ENCODE measurements at places on chromosomes 1 and 21. TPM values are rescaled to one million over a fixed set of nuclear protein-coding genes. Genes with fewer than 3 reads are reported as not detected.

LHX4 gene
- not detected for total RNA-seq

GRCh38 chr1:224696891-224697765 lies 81.0 kb downstream of the CNIH3 start:
- no peak for ATAC-seq

PLA2G2D gene
- total RNA-seq = not detected

TNFRSF18 gene
- not detected for total RNA-seq

- ATAC-seq = no peak
Measured at GRCh38 chr1:1833916-1834325, 55.7 kb upstream of the NADK start.

DNA sequence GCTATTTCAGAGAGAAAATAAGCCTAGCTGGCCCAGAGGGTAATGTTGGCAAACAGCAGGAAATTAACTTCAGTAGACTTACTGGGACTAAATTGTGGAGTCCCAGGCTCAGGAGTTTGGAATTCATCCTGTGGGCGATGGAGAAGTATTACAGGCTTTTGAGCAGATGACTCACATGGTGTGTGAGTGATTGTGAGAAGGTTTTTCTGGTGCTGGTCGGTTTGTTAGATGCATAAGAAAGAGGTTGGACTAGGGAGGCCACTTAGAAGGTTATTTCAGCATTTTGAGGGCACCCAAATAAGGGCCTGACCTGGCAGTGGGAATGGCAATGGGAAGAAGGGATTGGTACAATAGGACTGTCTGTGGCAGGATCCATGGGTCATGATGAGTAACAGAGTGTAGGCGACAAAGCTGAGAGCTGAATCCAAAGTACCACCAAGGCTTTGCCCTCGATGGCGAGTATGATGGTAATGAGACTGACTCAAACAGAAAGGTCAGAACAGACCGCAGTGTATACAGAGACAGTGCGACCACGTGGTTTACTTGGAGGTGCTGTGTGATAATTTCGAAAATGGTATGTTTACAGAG lies 69.2 kb upstream of the KIF26B start:
- no peak for ATAC-seq

- ATAC-seq = no peak
Measured at GRCh38 chr1:116483481-116484309, 87.1 kb downstream of the CD58 start.

- no peak for ATAC-seq
Measured at GRCh38 chr1:20956272-20956671, 169.2 kb upstream of the HP1BP3 start.

DNA sequence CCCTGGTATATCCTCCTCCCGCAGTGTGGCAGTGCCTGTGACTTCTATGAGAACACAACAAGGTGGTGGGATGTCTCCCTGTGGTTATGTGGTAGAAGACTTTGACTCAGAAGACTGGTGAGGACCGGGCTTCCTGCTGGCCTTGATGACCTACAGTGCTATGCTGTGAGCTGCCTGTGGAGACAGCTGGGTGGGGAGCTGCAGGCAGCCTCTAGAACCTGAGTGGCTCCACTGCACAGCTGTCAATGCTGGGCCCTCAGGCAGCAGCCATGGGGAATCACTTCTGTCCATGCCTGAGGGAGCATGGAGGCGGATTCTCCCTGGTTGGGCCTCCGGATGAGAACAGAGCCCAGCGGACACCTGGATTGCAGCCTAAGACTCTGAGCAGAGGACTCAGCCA lies 14.9 kb downstream of the SLC1A7 start:
- no peak for ATAC-seq

GRCh38 chr1:26959722-26960624 lies at the start of gene KDF1:
Gene KDF1 (minus strand): TSS chr1:26960468. CDS start chr1:26952380, 8,088 bp downstream.
- no peak for ATAC-seq

RXRG gene
- total RNA-seq = 6.4 TPM

OR2L5 gene
- not detected for total RNA-seq

- ATAC-seq = no peak
Measured at GRCh38 chr1:17603091-17603841, 63.8 kb downstream of the ARHGEF10L start.

- ATAC-seq = no peak
Measured at GRCh38 chr1:225635649-225636048, 17.3 kb downstream of the ENAH start.

DNA sequence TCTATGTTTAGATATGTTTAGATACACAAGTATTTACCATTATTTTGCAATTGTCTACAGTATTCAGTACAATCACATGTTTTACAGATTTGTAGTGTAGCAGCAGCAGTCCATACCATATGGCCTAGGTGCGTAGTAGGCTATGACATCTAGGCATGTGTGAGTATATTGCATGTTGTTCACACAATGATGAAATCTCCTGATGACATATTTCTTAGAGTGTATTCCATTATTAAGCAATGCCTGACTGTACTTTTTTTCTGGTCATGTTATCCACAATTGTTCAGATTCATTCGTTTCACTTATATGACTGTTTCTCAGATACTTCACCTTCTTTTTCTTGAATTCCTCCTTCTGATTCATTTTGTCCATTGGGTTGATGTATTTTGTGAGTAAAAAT lies 9.9 kb upstream of the BACE2 start:
- no peak for ATAC-seq

DNA sequence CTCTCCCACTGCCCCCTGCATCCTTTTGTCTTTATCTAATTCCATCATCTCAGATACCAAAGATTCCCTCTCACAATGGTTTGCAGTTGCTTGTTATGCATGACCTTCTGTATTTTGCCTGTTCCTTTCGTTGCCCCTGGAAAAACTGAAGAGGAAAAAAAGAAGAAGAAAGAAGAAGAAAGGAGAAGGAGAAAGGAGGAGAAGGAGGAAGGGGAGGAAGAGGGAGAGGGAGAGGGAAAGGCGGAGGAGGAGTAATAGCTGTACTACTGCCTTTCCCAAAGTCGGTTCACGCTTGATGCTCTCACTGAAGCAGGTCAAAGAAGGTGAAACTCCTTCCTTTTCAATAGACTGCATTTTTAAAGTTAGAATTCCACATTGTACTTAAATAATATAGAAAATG lies 513.8 kb downstream of the PTPRC start:
- ATAC-seq = no peak

- ATAC-seq = no peak
Measured at GRCh38 chr21:41766883-41767605, at the start of gene RIPK4. Gene RIPK4 (minus strand): TSS chr21:41767052. CDS start chr21:41767041, 11 bp downstream.

DNA sequence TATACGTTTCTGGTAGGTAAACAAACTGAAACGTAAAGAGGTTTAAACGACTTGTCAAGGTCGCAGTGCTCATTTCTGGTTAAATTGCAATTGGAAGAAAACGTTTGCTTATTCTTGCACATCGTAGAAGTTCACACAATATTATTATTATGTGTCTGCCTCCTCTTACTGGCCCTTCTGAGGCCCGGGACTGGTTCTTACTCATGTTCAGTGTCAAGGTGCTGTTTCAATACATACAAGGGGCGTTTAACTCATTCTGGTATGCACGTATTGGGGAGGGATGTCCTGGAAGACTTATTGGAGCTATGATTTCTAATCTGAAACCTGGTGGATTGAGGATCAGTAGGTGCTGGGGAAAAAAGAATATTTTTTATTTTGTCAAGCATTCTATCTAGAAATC lies 932 bp downstream of the RPF1 start:
- ATAC-seq = no peak

RSPH1 gene
- 1.9 TPM for total RNA-seq

- ATAC-seq = peak; percentile 2
Measured at GRCh38 chr21:45074818-45075595, 627 bp downstream of the ADARB1 start.

KLF17 gene
- 1.3 TPM for total RNA-seq

NEK2 gene
- not detected for total RNA-seq

GRCh38 chr1:161100556-161100955 lies 2.4 kb downstream of the KLHDC9 start:
- no peak for ATAC-seq

ZMYND12 gene
- 1.9 TPM for total RNA-seq

DNA sequence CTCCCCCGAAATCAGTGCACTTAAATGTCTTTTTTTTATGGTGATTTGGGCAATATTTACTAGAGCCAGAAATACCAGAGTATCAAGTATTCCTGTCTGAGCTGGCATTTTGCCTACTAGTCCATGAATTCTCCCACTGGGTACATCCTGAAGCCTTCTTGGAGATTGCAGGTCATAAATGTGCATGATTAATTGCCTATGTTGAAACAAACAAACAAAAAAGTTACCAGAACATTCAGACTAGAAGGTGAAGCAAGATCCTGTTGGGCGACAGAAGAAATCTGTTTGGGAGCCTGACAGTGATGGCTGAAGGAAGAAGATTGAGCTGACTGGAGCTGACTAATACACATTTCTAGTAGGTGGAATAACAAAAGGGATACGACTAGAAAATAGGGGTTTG lies 127.4 kb upstream of the NRIP1 start:
- no peak for ATAC-seq

- ATAC-seq = peak; percentile 60
Measured at GRCh38 chr1:1063945-1064831, 9.9 kb downstream of the RNF223 start.

- peak; percentile 50 for ATAC-seq
Measured at GRCh38 chr1:42420911-42421585, 34.8 kb downstream of the ZMYND12 start.

GRCh38 chr1:202230061-202230938 lies 36.7 kb downstream of the LGR6 start:
- no peak for ATAC-seq

PROK1 gene
- total RNA-seq = 1.1 TPM

DNA sequence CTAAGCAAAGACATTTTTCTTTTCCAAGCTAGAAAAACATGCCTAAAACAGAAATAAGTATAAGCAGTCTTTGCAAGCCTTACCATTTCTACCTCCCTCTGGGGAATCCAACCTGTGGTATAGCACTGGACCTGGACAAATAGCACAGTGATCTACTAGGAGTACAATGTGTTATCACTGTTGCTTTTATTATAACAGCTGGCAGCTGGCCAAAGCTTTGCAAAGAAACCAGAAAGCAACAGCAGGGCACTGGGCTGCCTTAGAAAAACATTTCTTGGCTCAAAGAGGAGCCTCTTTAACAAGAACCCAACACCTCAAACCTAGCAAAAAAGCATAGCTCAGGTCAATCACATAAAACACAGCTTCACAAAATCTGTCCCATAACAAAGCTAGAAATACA lies 294.5 kb upstream of the GREM2 start:
- no peak for ATAC-seq

DNA sequence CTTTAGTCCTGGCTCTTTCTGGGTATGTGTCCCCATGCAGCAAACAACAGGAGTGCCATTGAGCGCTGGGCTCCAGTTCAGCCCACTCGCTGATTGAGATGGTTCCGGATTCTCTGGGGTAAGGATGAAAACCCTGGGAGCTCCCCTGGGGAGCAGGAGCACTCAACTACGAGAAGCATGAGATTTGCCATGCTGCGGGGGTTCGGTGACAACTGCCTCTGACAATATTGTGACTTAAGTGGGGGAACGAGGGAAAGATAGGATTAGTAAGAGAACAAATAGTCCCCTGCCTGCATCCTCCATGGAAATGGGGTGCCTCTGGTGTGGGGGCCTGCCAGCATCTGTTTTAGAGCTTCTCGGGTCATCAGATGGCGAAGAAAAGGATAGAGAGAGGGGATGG lies 123.6 kb upstream of the IPO9 start:
- no peak for ATAC-seq

GRCh38 chr1:61158591-61158990 lies 76.2 kb downstream of the NFIA start:
- no peak for ATAC-seq

TRPM2 gene
- total RNA-seq = 3.0 TPM

PCP4L1 gene
- total RNA-seq = 13.8 TPM

ACKR1 gene
- 141 TPM for total RNA-seq
